Skeletal muscle cell (primary cell): ENCODE measurements at places on chromosomes 1 and 21.
A peak's percentile ranks its signal among the peaks of the same experiment; 100 is the strongest.

- no peak for DNase-seq
Measured at GRCh38 chr1:21734526-21734925, 48.4 kb downstream of the USP48 start.

DNA sequence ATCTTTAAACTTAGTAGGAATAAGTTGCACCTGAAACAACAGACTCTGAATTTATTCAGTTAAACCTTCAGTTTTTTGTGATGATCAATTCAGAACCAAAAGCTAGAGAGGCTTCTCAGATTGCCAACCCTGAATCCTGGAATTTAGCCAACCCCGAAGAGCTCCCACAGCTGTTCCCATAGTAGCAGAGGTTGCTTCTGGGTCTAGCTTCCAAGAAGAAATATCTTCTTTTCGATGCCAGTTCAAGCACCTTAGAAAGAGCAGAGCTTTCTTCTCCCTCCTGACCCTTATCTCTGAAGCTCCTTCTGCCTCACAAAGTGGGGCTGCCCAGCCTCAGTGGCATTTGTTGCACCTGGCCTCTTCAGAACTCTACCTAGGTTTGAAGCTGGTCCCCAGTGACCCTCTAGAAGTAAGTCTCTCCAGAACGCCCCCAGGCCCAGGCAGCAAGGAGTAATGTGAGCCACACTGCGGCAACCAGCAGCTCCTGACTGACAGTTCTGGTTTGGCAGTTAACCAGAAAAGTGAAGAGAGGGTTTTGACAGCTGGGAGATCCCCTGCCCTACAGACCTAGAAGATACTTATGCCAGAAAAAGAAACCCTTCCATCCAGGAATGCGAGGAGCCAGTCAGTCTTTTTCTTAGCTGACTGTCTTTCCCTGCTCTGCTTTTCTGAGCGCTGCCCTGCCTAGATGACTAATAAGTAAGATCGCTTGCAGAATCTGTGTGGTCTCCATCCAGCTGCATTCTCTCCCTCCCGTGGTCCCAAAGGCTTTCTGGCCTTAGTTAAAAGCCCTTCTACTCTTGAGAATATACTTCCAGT, 165.9 kb downstream of the ADGRL4 start:
- DNase-seq, result peak; percentile 92

DNA sequence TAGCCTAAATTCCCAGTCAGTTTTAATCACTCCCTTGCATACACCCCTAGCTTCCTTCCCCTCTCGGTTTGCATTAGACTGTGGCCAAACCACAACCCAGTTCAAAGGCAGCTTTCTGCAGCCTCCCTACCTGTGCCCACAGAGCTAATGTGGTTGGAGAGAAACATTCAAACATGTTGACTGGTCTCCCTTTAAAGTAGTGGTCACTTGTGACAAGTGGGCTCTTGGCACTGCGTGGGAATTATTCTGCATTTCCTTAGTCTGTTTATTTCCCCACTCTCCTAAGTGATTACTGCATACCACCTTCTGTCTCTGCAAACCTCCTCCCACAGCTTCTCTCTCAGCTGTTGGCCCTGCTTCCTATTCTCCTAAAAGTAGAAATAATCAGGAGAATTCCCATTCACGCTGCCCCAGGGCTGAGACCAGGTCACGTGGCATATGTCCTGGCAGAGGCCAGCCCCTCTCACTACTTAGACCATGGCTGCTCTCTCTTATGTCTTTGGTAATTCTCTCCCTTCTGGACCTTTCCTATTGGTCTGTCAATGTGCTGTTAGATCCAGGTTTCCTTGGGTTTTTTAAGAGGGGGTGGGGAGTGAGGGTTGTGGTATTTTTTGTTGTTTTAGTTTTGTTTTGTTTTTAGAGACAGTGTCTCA, 38.4 kb upstream of the CD101 start:
- no peak for DNase-seq

- DNase-seq, result no peak
Measured at GRCh38 chr1:111907321-111907720, 82.1 kb downstream of the KCND3 start.

DNA sequence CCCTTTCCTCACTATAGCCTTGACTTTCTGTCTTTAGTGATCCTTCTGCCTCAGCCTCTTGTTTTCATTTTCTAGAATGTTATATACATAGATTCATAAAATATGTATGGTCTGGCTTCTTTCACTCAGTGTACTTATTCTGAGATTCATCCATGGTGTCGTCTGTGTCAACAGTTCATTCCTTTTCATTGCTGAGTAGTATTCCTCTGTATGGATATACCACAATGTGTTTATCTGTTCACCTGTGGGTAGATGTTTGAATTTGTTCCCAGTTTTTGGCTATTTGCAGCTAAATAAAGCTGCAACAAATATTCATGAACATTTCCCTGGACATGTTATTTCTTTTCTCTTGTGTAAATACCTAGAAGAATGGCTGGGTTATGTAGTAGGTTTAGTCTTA, 131.8 kb downstream of the PCNX2 start:
- no peak for DNase-seq

DNA sequence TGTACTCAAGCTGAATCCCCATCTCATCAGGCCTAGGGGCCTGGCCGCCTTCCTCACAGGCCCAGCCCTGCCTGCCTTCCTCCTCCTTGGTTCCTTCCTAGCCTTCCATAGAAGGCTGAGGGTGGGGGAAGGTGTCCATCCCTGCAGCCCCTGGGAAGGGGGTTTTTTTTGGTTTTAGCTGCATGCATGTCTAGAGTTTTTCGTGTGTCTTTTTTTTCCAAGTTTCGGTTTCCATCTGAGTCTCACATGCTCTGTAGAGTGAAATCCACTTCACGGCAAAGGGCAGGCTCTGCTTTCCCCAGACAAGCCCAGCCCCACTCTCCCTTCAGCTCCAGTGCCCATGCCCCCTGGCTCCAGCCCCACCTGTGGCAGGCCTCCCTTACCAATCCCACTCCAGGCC, 32.1 kb downstream of the GRHL3 start:
- DNase-seq, result no peak

GRCh38 chr1:231781892-231782291, 155.3 kb downstream of the DISC1 start:
- no peak for DNase-seq

- DNase-seq, result no peak
Measured at GRCh38 chr1:207454046-207454964, at the start of gene CR2. Gene CR2, plus strand, starts transcription at chr1:207454328. Its CDS starts 91 bp downstream, at chr1:207454419.
